ENCODE measurements at places on chromosomes 1 and 21. TPM values are rescaled to one million over a fixed set of nuclear protein-coding genes. Genes with fewer than 3 reads are reported as not detected.

Gene FAM43B
- total RNA-seq = 0.20 TPM

Gene MROH7
- total RNA-seq = 0.09 TPM

Gene TFF3
- 1.5 TPM for total RNA-seq

DNA sequence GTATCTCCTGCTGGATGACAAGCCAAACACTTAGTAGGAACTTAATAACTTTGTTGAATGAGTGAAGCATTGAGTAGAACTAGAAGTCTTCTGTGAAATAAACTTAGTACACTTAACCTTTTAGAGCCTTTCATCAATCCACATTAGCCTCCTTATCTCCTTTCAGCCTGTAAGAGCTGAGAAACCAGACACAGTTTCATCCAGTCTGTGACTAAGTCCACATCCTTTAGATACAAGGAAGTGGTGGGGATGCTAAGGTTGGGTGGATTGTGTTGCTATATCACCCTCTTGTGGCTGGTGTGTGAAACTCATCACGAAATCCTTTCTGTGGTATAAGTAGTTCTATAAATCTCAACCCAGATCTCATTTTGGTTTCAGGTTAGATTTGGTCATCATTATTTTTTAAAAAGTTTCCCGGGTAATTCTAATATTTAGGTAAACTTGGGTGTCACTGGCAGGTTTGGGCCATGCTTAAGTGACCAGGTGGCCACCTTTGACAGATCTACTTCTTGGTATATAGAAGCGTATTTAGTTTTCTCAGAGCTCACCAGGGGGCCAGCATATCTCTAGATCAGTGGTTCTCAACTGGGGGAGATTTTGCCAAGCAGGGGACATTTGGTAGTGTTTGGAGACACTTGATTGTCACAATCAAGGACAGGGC lies 27.8 kb upstream of the CD84 start:
- H3K4me1 ChIP-seq = no peaks in the 10 kb centered on the region
- no peak overlapping the region for H3K27ac ChIP-seq
- peak; percentile 53 for DNase-seq
- H3K36me3 ChIP-seq = peaks cover 9% of the 10 kb centered on the region

GRCh38 chr1:30449003-30449402 lies 274.4 kb downstream of the MATN1 start:
- H3K27ac ChIP-seq = no peak overlapping the region
- H3K4me3 ChIP-seq = no peak overlapping the region
- no peaks in the 10 kb centered on the region for H3K36me3 ChIP-seq
- peak; percentile 7 for DNase-seq
- H3K27me3 ChIP-seq = no peaks in the 10 kb centered on the region
- H3K4me1 ChIP-seq = no peaks in the 10 kb centered on the region

DNA sequence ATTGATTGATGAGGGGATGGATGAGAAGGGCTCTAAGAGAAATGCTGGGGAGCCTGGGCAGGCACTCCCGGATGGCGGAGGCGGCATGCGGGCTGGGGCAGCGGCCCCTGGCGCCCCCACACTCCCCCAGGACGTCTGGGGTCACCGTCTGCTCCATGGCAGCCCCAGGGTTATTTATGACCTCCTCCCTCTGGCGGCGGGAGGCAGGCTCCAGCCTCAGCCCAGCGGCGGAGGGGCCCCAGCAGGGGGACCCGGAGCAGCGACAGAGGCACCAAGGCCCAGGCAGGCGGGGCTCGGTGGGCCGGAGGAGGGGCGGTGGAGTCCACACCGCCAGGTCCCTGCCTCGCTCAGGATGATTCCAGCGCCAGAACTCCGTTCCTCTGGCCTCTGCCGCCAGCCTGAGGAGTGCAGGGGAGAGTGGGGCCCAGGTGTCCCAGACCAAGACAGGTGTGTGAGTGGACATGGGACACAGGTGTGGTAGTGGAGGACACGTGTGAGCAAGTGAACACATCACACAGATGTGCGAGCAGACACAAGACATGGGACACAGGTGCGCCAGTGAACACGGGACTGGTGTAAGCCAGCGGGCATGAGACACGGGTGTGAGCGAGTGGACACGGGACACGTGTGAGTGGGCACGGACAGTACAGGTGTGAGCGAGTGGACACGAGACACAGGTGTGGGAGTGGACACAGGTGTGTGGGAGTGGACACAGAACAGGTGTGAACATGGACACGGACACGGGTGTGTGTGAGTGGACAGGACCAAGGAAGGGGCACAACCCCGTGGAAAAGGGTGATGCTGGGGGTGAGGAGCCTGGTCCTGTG lies 2.5 kb upstream of the SAMD11 start:
- H3K27me3 ChIP-seq = peaks cover 58% of the 10 kb centered on the region
- no peak overlapping the region for H3K27ac ChIP-seq
- peak; percentile 80 for DNase-seq
- peak overlapping the region; percentile 5 for H3K4me3 ChIP-seq

- no peak overlapping the region for H3K27ac ChIP-seq
- H3K27me3 ChIP-seq = no peaks in the 10 kb centered on the region
- no peaks in the 10 kb centered on the region for H3K4me1 ChIP-seq
- no peak overlapping the region for H3K4me3 ChIP-seq
- DNase-seq = no peak
These were observed 50.7 kb downstream of the PALMD start for GRCh38 chr1:99696616-99697015.

- H3K27me3 ChIP-seq = no peaks in the 10 kb centered on the region
- H3K27ac ChIP-seq = no peak overlapping the region
- no peaks in the 10 kb centered on the region for H3K4me1 ChIP-seq
- no peaks in the 10 kb centered on the region for H3K36me3 ChIP-seq
These were observed 274.5 kb downstream of the S1PR1 start for GRCh38 chr1:101511202-101511891.

GRCh38 chr1:170226767-170227166 lies 81.0 kb downstream of the NTMT2 start:
- no peaks in the 10 kb centered on the region for H3K4me1 ChIP-seq
- H3K27me3 ChIP-seq = no peaks in the 10 kb centered on the region
- no peak overlapping the region for H3K4me3 ChIP-seq
- no peak for DNase-seq
- no peaks in the 10 kb centered on the region for H3K36me3 ChIP-seq
- H3K27ac ChIP-seq = no peak overlapping the region

GRCh38 chr1:67534627-67535065 lies 104.4 kb upstream of the SERBP1 start:
- H3K4me3 ChIP-seq = no peak overlapping the region
- no peak overlapping the region for H3K27ac ChIP-seq
- DNase-seq = no peak

- DNase-seq = no peak
- H3K36me3 ChIP-seq = no peaks in the 10 kb centered on the region
- no peak overlapping the region for H3K27ac ChIP-seq
- no peaks in the 10 kb centered on the region for H3K4me1 ChIP-seq
- H3K27me3 ChIP-seq = no peaks in the 10 kb centered on the region
These were observed 116.1 kb downstream of the DENND1B start for GRCh38 chr1:197659171-197659570.

Gene KIRREL1
- 29.9 TPM for total RNA-seq

Gene CATSPERE
- 0.31 TPM for total RNA-seq

GRCh38 chr1:33255347-33256220 lies 708 bp upstream of the ZNF362 start:
- no peaks in the 10 kb centered on the region for H3K36me3 ChIP-seq
- peaks cover 6% of the 10 kb centered on the region for H3K4me1 ChIP-seq
- peak; percentile 95 for DNase-seq
- H3K27ac ChIP-seq = no peak overlapping the region
- H3K4me3 ChIP-seq = peak overlapping the region; percentile 61

DNA sequence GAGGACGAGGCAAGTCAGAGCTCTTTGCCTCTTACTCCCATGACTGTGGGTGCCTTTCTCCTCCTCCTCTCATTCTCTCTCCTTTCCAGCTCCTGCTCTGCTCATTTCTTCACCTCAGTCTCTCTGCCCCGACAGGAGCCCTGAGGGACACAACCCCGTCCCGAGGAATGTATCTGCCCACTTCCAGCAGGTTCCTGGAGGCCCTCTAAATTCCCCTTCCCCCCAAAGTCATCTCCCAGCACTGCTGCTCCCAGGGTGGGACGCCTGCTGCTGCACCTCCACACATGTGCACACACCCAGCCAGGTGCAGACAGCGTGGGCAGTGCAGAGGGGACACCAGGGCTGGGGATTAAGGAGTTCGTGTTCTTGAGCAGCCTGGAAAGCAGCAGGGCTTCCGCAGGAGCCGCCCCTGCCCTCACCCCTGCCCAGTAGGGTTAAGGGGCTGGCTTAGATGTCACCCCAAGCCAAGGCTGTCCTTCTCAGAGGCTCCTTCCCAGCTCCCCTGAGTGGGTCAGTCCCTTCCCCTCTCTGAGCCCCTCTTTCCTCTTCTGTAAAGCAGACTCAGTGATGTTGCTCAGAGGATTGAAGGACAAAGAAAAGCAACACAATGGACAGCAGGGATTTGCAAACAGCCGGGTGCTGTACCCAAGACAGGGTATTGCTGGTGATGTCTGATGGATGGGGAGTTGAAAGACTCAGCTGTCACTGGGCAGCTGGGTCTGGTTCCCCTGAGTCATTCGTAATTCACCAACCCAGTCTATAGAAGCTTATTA lies 346.0 kb downstream of the MATN1 start:
- H3K27ac ChIP-seq = no peak overlapping the region
- no peaks in the 10 kb centered on the region for H3K36me3 ChIP-seq
- H3K4me3 ChIP-seq = no peak overlapping the region
- no peak for DNase-seq

GRCh38 chr1:218351391-218352074 lies 6.4 kb downstream of the TGFB2 start:
- H3K27ac ChIP-seq = no peak overlapping the region
- H3K4me1 ChIP-seq = no peaks in the 10 kb centered on the region
- H3K4me3 ChIP-seq = no peak overlapping the region
- no peaks in the 10 kb centered on the region for H3K36me3 ChIP-seq

DNA sequence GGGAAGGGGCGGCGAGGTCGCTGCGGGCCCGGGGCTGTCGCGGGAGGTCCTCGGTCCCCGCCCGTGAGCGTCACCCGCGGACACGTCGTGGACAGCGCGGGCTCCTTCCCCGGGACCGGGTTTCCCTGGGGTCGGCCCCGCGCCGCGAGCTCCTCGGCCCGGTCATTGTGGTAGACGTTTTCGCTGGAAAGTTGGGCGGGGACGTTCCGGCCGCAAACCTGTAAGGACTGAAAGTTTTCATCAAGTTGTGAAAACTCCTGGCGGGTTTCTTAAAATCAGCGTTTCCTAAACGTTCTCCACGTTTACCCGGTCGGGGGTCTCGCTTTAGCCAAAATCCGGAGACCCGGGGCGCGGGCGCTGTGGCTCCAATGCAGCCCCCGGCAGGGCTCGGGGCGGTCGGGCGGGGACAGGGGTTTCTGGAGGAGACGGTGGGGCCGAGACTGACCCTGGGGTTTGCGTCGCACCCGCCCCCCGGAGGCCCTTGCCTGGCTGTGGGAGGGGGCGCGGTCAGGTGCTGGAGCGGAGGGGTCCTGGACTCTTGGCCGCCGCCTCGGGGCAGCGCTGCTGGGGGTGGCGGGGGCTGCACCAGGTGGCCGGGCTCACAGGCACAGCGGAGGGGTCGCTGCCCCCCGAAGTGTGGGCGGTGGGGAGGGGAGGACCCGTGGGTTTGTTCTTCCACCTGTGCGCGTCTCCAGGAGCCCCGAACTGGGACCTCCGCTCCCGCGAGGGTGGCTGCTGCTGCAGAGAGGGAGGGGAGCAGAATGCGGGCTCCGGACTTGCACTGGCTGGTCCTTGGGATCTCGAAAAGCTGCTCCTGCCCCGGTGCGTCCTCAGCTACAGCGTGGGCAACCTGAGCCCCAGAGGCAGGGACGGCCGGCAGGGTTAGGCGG lies 827 bp downstream of the PRKCZ start:
- no peak overlapping the region for H3K27ac ChIP-seq
- peak overlapping the region; percentile 80 for H3K4me3 ChIP-seq
- no peaks in the 10 kb centered on the region for H3K27me3 ChIP-seq
- no peak for DNase-seq
